Effector memory CD4-positive, alpha-beta T cell (primary cell): ENCODE measurements at places on chromosomes 3 and 15.

GRCh38 chr3:89494734-89495133 lies 387.3 kb downstream of the EPHA3 start:
- no peak for DNase-seq

DNA sequence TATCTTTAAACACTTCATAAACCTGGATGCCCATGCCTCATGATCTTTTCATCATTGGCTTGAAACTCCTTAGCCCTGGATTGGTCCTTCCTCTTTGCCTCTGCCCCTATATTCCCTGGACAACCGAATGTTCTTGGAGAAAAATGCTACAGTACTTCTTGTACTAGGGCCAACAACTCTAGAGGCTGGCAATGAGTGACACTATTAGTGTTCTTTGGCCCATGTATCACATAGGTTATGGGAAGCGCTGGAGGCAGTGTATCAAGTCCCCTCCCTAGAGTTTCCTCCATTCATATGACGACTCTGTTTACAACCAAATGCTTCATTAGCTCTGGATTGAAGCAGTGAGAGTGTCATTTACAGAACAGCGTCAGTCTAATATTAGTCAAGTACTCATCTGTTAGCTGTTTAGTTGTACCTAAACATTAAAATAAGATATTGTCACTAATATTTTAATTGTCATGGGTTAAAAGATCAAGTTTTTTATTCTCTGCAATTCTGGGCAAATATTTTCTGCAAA lies 66.4 kb upstream of the MYO5C start:
- no peak for DNase-seq

- no peak for DNase-seq
Observed at GRCh38 chr15:66884661-66885237, 180.7 kb upstream of the SMAD3 start.

GRCh38 chr15:64803526-64803925 lies 21.9 kb downstream of the PIF1 start:
- no peak for DNase-seq

GRCh38 chr3:170732660-170733245 lies 137.2 kb downstream of the RPL22L1 start:
- DNase-seq = no peak

- no peak for DNase-seq
Observed at GRCh38 chr3:126782536-126782935, 78.5 kb downstream of the CHCHD6 start.

GRCh38 chr3:135556174-135556573 lies 409.4 kb upstream of the PPP2R3A start:
- DNase-seq = no peak

GRCh38 chr3:74267588-74268184 lies 346.8 kb downstream of the CNTN3 start:
- DNase-seq = no peak

- DNase-seq = no peak
Observed at GRCh38 chr3:54999159-54999558, 71.3 kb upstream of the LRTM1 start.

GRCh38 chr15:61752001-61752400 lies 308.2 kb downstream of the VPS13C start:
- no peak for DNase-seq

GRCh38 chr15:70113304-70113700 lies 15.6 kb upstream of the TLE3 start:
- DNase-seq = no peak

GRCh38 chr3:94020293-94020692 lies 8.1 kb downstream of the STX19 start:
- no peak for DNase-seq

GRCh38 chr3:177966493-177966892 lies 569.7 kb upstream of the KCNMB2 start:
- DNase-seq = no peak

DNA sequence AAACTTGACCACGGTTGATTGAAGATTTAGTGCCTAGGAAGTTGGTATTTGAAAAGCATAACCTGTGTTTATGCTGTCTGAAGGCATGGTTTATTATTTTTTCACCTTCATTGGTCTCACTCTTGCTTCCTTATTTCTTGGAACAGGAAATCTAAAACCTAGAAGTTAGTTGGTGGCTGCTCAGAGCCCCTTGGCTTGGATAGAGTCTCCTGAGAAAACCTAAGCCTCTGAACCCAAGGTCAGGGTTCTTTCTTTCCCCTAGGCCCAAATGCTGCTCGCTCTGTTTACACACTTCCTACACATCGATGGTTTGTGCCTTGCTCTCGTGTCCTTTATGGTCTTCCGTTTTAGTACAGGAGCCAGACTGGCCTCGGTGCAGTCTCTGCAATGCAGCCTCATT lies 82.2 kb downstream of the TRAK1 start:
- DNase-seq = no peak
